ENCODE measurements at places on chromosomes 16 and 17. TPM values are rescaled to one million over a fixed set of nuclear protein-coding genes. Genes with fewer than 3 reads are reported as not detected.

DNA sequence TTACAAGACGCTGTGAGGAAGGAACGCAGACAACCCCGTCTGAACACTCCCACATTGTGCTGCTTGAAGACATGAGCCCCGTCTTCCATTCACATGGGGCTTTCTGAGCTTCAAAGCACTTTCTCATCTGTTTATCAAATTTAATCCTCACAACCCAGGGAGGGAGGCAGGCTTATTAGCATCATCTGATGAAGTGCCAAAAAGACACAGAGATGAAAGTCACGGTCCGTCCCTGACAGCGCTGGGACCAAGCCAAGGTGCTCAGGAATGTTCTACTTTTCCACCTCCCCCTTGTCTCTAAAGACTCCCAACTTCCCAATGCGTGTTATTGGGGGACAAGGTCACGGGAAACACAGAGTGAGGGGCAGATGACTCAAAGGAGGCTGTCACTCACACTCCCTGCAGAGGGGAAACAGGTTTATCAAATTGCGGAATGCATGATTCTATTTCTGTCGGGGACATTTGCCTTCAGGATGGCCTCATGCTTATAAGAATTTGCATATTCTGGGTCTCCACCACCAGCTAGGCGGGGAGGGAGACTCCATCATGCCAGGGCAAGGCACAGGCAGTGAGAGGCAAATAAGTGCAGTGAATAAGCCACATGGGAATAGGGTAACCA, 10.7 kb downstream of the XYLT1 start:
- no peak for DNase-seq
- no peak overlapping the region for H3K27ac ChIP-seq
- H3K27me3 ChIP-seq = no peaks in the 10 kb centered on the region
- no peak overlapping the region for H3K4me3 ChIP-seq
- H3K4me1 ChIP-seq = no peaks in the 10 kb centered on the region
- no peaks in the 10 kb centered on the region for H3K36me3 ChIP-seq

The KRTAP2-2 gene
- not detected for total RNA-seq

DNA sequence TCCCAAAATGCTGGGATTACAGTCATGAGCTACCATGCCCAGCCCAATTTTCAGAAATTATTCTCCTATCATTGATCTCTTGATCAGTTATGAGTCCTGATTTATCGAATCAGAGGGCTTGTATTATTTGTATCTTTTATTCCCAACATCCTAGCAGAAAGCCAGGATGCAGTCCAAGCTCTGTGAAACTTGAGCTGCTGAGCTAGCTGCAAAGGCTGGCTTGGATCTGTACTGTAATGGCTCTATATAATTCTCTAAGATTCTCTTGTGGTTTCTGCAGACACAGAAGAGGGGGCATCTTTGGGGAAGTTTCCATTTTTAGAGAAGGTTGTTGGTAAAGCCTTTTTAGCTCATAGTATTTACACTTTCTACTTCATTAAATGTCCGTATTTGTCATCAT, 227.1 kb downstream of the MAP2K4 start:
- H3K36me3 ChIP-seq = no peaks in the 10 kb centered on the region
- no peak for DNase-seq
- peaks cover 18% of the 10 kb centered on the region for H3K27me3 ChIP-seq
- H3K27ac ChIP-seq = no peak overlapping the region
- H3K4me3 ChIP-seq = no peak overlapping the region

- no peaks in the 10 kb centered on the region for H3K4me1 ChIP-seq
- no peak overlapping the region for H3K27ac ChIP-seq
- DNase-seq = no peak
- no peaks in the 10 kb centered on the region for H3K27me3 ChIP-seq
- H3K36me3 ChIP-seq = no peaks in the 10 kb centered on the region
- H3K4me3 ChIP-seq = no peak overlapping the region
These were observed 22.2 kb upstream of the DNAH17 start for GRCh38 chr17:78599419-78599818.

GRCh38 chr16:62225675-62226074, 189.4 kb upstream of the CDH8 start:
- no peaks in the 10 kb centered on the region for H3K27me3 ChIP-seq
- H3K4me1 ChIP-seq = no peaks in the 10 kb centered on the region
- no peaks in the 10 kb centered on the region for H3K36me3 ChIP-seq
- peak; percentile 85 for DNase-seq
- no peak overlapping the region for H3K4me3 ChIP-seq

- DNase-seq = no peak
- no peaks in the 10 kb centered on the region for H3K27me3 ChIP-seq
- H3K4me1 ChIP-seq = peaks cover 55% of the 10 kb centered on the region
These were observed 11.6 kb downstream of the CLTC start for GRCh38 chr17:59631276-59631675.

DNA sequence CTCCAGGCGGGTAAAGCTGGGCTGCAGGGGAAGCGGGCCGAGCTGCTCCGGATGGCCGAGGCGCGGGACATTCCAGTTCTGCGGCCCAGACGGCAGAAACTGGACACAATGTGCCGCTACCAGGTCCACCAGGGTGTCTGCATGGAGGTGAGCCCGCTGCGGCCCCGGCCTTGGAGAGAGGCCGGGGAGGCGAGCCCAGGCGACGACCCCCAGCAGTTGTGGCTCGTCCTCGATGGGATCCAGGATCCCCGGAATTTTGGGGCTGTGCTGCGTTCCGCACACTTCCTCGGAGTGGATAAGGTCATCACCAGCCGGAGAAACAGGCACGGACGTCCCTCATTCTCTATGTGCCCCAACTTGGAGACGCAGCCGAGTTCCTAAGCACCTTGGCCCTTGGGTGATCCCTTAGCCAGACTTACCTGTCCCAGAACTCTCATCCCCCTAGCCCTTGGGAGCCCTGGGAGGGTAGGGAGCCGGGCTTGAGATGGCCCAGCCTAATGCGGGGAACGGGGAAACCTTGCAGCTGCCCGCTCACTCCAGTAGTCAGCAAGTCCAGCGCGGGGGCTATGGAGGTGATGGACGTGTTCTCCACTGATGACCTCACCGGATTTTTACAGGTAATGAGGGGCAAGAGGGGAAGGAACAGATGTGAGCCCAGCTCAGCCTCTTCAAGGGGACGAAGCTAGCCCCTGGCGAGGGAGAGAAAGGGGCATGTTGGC, 806 bp downstream of the MRM1 start:
- peak overlapping the region; percentile 89 for H3K27ac ChIP-seq
- no peaks in the 10 kb centered on the region for H3K27me3 ChIP-seq
- DNase-seq = peak; percentile 65
- peaks cover 13% of the 10 kb centered on the region for H3K4me1 ChIP-seq
- H3K4me3 ChIP-seq = peak overlapping the region; percentile 85
- no peaks in the 10 kb centered on the region for H3K36me3 ChIP-seq

DNA sequence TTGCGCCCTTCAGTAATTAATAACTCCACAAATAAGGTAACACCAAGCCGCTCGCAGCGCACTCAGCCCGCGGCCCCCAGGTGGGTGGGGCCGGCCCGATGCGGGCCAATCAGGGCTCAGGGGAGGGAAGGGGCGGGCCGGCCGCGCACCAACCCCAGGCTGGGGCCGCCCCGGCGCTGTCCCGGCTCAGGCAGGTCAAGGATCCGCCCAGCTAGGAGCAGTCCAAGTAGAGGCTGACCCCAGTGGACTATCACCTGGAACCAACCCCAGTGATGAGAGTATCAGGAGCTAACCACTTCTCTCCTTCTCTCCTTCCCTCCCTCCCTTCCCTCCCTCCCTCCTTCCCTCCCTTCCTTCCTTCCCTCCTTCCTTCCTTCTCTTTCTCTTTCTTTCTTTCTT, 110.8 kb downstream of the C16orf78 start:
- DNase-seq = peak; percentile 72
- no peaks in the 10 kb centered on the region for H3K36me3 ChIP-seq
- H3K4me3 ChIP-seq = no peak overlapping the region
- H3K4me1 ChIP-seq = peaks cover 7% of the 10 kb centered on the region

The STX4 gene
- total RNA-seq = 91.7 TPM

GRCh38 chr17:17822189-17822588, 14.6 kb downstream of the SREBF1 start:
- peak overlapping the region; percentile 55 for H3K4me3 ChIP-seq
- H3K27me3 ChIP-seq = no peaks in the 10 kb centered on the region
- H3K36me3 ChIP-seq = peaks cover 24% of the 10 kb centered on the region
- peaks cover 77% of the 10 kb centered on the region for H3K4me1 ChIP-seq
- DNase-seq = no peak

- peaks cover 4% of the 10 kb centered on the region for H3K27me3 ChIP-seq
- no peaks in the 10 kb centered on the region for H3K4me1 ChIP-seq
- no peak within 1 kb of the TSS for H3K27ac ChIP-seq
- no peak for DNase-seq
- H3K4me3 ChIP-seq = no peak within 1 kb of the TSS
These were observed at the start of gene CD300E for GRCh38 chr17:74623693-74624093. Gene CD300E, minus strand, starts transcription at chr17:74623738. Its CDS starts 117 bp downstream, at chr17:74623621.
